GM13976 (cell line): ENCODE measurements at places on chromosomes 16 and 17.

DNA sequence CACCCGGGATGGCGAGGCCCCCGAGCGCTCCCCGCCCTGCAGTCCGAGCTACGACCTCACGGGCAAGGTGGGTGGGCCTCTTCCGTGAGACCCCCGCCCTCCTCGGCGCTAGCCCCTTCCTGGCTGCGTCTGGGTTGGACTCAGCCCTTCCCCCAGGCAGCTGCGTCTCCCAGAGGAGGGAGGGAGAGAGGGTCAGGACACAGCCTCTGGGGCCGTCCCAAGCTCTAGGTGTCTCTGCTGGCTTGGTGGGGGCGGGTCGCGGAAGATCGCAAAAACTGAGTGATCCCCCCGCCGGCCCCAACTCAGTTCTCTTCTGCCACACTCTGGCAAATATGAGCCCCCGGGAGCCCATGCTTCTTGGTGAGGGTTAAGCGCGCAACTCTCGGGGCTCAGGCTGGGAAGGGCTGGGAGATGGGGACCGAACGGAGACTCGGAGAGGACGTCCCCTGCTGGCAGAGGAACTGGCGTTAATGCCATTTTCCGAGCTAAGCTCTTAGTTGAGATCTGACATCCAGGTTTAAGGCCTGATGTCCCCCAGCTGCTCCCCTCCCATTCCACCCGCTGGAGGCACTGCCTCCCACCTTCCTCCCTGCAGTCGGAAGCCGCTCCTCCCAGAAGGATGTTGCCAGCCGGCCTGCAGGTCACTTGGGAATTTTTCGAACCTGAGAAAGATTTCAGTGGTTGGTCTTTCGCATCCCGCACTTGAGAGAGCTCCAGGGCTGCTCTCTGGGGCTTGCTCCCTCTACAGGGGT, 419 bp downstream of the RAB37 start:
- peak; percentile 80 for DNase-seq

DNA sequence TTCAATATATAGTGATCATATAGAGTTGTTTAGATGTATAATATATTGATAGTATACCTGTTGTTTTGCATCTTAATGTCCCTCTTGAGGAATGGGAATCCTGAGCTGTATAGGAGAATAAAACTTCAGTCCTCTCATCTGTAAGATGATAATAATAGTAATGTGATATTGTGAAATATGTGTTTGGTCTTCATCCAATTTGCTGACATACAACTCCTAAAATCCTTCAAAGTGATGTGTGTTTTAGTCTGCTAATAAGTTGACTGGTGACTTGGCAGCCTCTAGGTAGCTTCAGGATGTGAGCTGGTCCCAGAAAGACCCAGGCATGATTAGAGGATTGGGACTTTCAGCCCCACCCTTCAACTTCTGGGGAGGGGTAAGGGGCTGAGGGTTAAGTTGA, 22.8 kb upstream of the NFAT5 start:
- no peak for DNase-seq

GRCh38 chr16:649631-650030, 466 bp downstream of the WDR90 start:
- DNase-seq: peak; percentile 45

DNA sequence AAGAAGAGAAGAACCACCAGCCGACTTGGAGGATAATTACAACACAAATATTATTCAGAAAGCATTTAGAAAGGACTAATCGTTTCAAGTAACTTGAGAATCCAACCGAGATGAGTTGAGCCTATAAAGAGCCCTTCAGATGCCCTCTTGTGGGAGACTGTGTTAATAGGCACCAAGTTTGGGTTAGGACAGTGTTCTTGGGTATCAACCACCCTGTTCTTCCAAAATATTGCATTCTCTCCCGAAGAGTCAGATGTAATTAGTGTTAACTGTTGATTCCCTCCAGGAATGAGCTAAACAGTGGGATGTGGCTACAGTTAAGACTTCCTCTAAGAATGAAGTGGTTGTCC, 87.8 kb upstream of the NOL11 start:
- DNase-seq: peak; percentile 62

DNA sequence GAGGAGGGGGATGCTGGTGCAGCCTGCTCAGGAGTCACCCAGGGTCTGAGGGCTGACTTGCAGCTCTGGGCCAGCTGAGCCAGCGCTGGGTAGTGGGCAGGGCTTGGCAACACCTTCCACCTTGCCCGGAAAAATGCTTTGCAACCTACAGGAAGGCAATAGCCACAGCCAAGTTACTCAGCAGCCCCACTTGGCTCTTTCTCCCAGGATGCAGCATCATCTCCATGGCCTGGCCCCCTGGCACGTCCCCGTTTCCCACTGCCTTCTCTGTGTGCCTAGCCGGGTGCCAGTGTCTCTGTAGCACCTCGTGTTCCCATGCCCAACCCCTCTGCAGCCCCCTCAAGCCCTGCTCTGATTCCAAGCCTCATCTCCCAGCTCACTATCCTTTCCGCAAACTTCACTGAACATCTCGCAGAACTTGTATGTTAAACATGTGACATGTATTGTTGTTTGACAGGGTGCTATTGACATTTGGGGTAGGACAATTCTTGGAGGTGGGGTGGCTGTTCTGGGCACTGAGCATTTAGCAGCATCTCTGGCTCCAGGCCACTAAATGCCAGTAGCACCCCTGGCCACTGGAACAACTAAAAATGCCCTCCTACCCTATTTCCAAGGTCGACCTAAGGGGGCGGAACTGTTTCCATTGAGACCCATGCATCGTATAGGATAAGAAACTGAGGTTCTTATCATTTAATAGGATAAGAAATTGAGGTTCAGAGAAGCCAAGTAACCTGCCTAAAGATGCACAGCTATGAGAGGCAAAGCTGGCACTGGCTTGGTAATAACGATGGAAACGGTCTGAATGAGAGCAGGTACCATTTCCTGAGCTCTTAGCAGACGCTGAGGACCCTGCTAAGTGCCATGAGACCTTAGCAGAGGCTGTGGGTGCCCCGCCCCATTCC, 12.2 kb downstream of the DEXI start:
- DNase-seq: no peak

GRCh38 chr16:64061621-64062020, 1060.2 kb downstream of the CDH11 start:
- DNase-seq: no peak

- no peak for DNase-seq
Observed at GRCh38 chr17:46063241-46063640, 64.2 kb downstream of the STH start.

- DNase-seq: no peak
Observed at GRCh38 chr16:67169011-67169451, 1.3 kb upstream of the NOL3 start.

DNA sequence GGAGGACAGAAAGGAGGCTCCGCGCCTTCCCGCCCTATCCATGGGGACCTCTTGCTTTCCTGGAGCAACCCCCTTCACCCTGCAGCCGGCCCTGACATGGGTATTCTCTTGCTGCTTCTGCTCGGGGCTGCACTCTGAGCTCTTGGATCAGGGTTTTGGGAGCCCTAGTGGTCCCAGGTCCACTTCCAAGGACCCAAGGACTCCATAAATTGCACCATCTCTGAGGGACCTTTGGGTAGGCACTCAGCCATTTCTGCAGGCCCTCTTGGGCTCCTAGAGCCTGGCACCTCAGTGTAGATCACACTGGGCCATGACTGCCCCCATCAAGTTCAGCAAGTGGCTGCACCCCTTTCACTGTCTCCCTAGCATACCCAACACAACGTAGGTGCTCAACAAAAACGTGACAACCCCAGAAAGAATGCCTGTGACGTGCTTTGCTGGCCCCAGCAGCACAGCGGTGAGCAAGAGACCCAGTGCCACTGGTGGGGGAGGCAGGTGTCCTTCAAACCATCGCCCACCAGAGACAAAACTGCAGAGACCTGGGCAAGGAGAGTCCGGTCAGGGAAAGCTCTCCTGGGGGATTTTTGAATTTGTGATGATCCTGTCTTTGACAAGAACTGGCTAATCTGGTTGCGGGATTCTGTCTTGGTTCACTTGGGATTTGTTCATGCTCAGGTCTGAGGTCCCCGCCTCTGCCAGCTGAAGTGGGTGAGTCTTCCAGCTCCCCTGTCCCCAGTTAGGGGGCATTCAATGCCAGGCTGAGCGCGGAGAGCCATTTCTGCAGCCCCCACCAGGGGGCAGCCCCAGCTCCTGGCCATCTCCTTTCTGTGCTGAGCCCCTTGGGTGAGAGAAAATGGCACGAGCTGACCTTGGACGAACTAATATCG, 2.5 kb upstream of the RAB11FIP4 start:
- peak; percentile 76 for DNase-seq

GRCh38 chr17:82942166-82943130, 102.6 kb upstream of the ZNF750 start:
- no peak for DNase-seq
